ENCODE measurements at places on chromosomes 6 and 20.

GRCh38 chr20:25165128-25165527 is 30.4 kb upstream of the ENTPD6 start:
- DNase-seq: no peak

DNA sequence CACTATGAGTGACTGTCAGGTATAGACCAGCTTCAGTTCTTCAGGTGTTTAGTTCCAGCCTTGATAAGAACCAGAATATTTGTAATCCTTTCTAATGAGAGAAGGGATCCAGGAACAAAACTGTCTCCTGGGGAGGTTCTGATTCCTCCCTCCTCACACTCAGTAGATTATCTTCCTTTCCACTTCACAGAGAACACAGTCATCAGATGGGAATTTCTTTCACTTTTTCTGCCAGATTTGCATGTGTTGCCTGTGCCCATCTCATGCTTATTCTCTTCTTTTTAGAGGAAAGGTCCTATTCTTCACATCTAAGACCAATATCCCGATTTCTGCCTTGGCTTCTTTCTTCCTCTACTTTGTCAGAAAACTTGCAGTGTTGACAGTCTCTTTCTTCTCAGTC is 50.8 kb downstream of the CD109 start:
- DNase-seq: peak; percentile 29

- DNase-seq: no peak
Measured at GRCh38 chr20:8335059-8335458, 203.0 kb downstream of the PLCB1 start.

- DNase-seq: no peak
Measured at GRCh38 chr20:33071198-33071597, 8.2 kb upstream of the BPIFB4 start.
